A549 treated with CORT108297 at 1 μM for 4 hours (cell line): ENCODE measurements at places on chromosomes 3 and 15. TPM values are rescaled to one million over a fixed set of nuclear protein-coding genes. Genes with fewer than 3 reads are reported as not detected.

Gene SV2B
- total RNA-seq, result 0.02 to 0.05 TPM (median 0.03 TPM) in 5 replicates

Gene IFT57
- total RNA-seq, result 40.0 to 56.2 TPM (median 43.1 TPM) in 5 replicates

Gene RAD51
- total RNA-seq, result 18.1 to 22.0 TPM (median 19.8 TPM) in 5 replicates

Gene EOGT
- 8.5 to 12.6 TPM (median 10.2 TPM) in 5 replicates for total RNA-seq

Gene PGBD4
- total RNA-seq, result 1.2 to 1.6 TPM (median 1.5 TPM) in 5 replicates

Gene THUMPD3
- 46.7 to 70.2 TPM (median 53.7 TPM) in 5 replicates for total RNA-seq

Gene CTXND1
- total RNA-seq, result 0.01 to 0.02 TPM (median 0.01 TPM) in 3 of 5 replicates, not detected in the others

Gene PSTPIP1
- total RNA-seq, result 0.22 TPM in 1 of 5 replicates, not detected in the others

Gene CIB2
- 26.5 to 31.2 TPM (median 27.3 TPM) in 5 replicates for total RNA-seq

Gene SPATA12
- total RNA-seq, result 0.32 to 0.53 TPM (median 0.47 TPM) in 5 replicates

Gene PLCL2
- total RNA-seq, result 5.0 to 8.0 TPM (median 5.7 TPM) in 5 replicates

Gene LSMEM2
- total RNA-seq, result 0.09 TPM in 2 of 5 replicates, not detected in the others

Gene OXTR
- 9.1 to 11.4 TPM (median 10.4 TPM) in 5 replicates for total RNA-seq

Gene MPI
- 28.0 to 35.2 TPM (median 32.6 TPM) in 5 replicates for total RNA-seq

Gene CP
- 3.8 to 8.1 TPM (median 5.3 TPM) in 5 replicates for total RNA-seq

Gene ABHD2
- 73.9 to 128 TPM (median 109 TPM) in 5 replicates for total RNA-seq
